ENCODE measurements at places on chromosomes 12 and 14. TPM values are rescaled to one million over a fixed set of nuclear protein-coding genes. Genes with fewer than 3 reads are reported as not detected.

CIDEB gene
- not detected for polyA plus RNA-seq

CEBPE gene
- not detected for polyA plus RNA-seq

FAM222A gene
- 6.4 TPM for polyA plus RNA-seq

OTOGL gene
- polyA plus RNA-seq = 0.33 TPM

DUSP16 gene
- 39.5 TPM for polyA plus RNA-seq

CD69 gene
- polyA plus RNA-seq = 0.70 TPM

HOXC11 gene
- polyA plus RNA-seq = not detected

RASSF3 gene
- 0.06 TPM for polyA plus RNA-seq

SLC17A8 gene
- polyA plus RNA-seq = 0.22 TPM

M6PR gene
- polyA plus RNA-seq = 52.8 TPM
